Stimulated activated CD4-positive, alpha-beta T cell treated with anti-CD3 and anti-CD28 coated beads, Interleukin-1b, Interleukin-23, amount 100 ng/mL, for 24 hours (primary cell): ENCODE measurements at places on chromosomes 7 and 10.

DNA sequence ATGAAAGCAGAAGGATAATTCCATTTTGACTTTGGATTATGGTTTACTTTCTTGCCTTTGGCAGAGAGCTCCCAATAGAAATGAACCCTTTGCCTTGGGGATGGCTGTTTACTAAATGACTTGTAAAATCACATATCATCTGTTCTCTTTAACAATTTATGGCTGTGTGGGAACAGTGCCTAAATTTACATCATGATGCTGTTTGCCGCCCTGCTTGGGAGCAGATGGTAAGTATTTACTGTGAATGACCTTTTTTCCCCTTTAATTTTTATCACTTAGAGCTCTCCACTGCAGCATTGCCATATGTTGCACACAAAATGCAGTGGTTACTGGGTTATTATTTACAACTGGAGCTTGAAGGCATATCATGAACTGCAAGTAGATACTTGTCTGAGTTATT, 13.4 kb downstream of the HEPACAM2 start:
- no peak for DNase-seq

- no peak for DNase-seq
Observed at GRCh38 chr10:76618171-76618570, 1019.4 kb downstream of the KCNMA1 start.

DNA sequence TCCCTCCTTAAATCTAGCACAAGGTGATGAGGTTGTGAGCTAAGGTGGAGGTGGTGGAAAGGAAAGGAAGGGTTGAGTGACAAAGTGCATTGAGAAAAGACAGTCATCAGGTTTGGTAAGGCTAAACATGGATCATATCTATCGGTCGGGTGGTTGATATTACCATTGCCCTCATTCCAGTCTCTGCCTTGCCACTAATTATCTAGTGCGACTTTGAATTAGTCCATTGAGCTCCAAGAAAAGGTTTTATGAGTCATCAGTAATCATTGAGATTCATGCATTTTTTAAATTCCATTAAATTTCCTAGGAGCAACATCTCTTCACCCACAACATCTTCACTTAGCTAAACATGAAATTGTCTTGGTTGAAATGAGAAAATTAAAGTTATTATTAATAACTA, 68.9 kb upstream of the FRMD4A start:
- DNase-seq, result no peak

- no peak for DNase-seq
Observed at GRCh38 chr7:116560021-116560970, 35.5 kb downstream of the CAV1 start.

- DNase-seq, result no peak
Observed at GRCh38 chr7:101562531-101563197, 66.4 kb downstream of the MYL10 start.

- no peak for DNase-seq
Observed at GRCh38 chr7:145884716-145885514, 231.7 kb upstream of the CNTNAP2 start.

DNA sequence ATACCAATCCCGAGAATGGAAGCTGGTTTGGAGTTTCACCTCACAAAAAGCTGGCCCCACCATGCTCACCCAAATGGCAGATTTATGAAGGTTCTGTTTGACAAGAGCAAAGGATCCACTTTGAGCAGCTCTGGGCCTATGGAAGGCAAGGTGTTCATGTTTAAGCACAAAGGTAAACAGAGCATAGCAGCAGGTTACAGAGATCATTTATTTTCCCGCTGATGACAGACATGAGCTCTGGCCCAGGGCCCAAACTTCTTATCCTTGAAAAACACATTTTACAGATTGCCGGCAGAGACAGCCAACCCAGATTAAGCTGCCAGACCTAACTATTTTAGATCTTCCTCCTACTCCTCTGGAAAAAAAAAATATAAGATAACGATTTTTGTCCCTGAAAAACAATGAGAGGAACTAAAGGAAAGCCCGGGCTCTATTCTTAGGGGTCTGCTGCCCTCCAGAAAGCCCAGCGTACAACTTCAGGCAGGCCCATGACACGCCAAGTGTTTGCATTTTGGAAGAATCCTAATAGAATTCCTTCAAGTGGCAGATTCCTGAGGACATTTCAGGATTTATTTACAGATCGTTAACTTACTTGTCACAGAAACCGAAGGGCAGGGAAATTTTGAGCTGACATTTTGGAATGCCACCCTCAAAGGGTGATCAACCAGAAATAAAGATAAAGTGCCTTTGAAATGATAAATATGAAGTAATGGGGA, 40.0 kb downstream of the SYPL1 start:
- no peak for DNase-seq

DNA sequence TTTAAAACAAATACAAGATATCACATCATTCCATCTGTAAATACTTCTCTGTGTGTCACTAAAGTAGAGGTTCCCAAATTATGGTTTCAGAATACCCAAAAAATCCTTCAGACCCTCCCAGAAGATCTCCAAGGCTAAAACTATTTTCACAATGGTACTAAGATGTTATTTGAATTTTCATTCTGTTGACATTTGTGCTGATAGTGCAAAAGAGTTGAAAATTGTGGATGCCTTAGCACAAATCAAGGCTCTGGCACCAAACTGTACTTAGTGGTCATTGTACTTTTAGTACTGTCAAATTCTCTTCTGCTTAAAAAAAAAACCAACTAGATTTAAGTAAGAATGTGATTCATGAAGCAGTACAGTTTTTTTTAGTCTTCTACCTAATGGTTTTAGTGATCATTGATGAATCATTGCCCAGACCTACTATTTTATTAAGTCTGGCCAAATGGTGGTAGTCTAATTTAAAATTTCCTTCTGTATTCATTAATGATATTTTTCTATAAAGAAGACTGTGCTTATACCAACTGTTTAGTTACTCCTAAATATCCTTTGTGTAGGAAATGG, 50.5 kb downstream of the TPST1 start:
- DNase-seq, result no peak
